ENCODE measurements at places on chromosomes 13 and 19. TPM values are rescaled to one million over a fixed set of nuclear protein-coding genes. Genes with fewer than 3 reads are reported as not detected.

Gene ACP5
- total RNA-seq = 0.97 TPM

Gene C19orf18
- total RNA-seq = 0.11 TPM

Gene NECTIN2
- total RNA-seq = 73.7 TPM

Gene MYCBP2
- 16.8 TPM for total RNA-seq

Gene ZNF229
- total RNA-seq = 9.1 TPM

Gene IL11
- 56.5 TPM for total RNA-seq

Gene RUBCNL
- total RNA-seq = not detected

Gene APOC4
- not detected for total RNA-seq

Gene ACP7
- 0.57 TPM for total RNA-seq

Gene CCDC61
- total RNA-seq = 7.7 TPM

Gene SIAH3
- 0.12 TPM for total RNA-seq

Gene ZNF296
- 0.06 TPM for total RNA-seq

Gene KMT2B
- 18.6 TPM for total RNA-seq

Gene ZNF285
- total RNA-seq = 3.0 TPM

Gene ACTL9
- total RNA-seq = not detected

Gene PEX11G
- 0.60 TPM for total RNA-seq

Gene FKBP8
- 180 TPM for total RNA-seq

Gene TYROBP
- not detected for total RNA-seq

Measured in Daoy (cell line).